ENCODE measurements at places on chromosomes 7 and 10. TPM values are rescaled to one million over a fixed set of nuclear protein-coding genes. Genes with fewer than 3 reads are reported as not detected.
A peak's percentile ranks its signal among the peaks of the same experiment; 100 is the strongest.

PNLIPRP1 gene
- total RNA-seq, result not detected

DNA sequence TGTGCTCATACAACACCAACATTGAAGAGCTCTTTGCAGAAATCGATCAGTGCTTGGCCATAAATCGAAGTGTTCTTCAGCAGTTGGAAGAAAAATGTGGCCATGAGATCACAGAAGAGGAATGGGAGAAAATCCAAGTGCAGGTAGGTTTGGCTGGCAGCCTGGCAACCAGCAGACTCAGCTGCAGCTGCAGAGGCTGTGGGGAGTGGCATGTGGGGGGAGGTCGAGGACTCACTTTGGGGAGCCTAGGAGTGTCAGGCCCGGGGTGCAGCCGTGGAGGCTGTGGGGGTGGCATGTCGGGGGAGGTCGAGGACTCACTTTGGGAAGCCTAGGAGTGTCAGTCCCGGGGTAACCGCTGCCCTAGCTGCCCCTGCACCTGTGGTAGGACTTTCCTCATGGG is 35.1 kb downstream of the RNF32 start:
- H3K36me3 ChIP-seq, result peaks cover 42% of the 10 kb centered on the region
- H3K27ac ChIP-seq, result no peak overlapping the region
- no peak overlapping the region for H3K4me3 ChIP-seq
- no peak for DNase-seq
- H3K27me3 ChIP-seq, result no peaks in the 10 kb centered on the region

DNA sequence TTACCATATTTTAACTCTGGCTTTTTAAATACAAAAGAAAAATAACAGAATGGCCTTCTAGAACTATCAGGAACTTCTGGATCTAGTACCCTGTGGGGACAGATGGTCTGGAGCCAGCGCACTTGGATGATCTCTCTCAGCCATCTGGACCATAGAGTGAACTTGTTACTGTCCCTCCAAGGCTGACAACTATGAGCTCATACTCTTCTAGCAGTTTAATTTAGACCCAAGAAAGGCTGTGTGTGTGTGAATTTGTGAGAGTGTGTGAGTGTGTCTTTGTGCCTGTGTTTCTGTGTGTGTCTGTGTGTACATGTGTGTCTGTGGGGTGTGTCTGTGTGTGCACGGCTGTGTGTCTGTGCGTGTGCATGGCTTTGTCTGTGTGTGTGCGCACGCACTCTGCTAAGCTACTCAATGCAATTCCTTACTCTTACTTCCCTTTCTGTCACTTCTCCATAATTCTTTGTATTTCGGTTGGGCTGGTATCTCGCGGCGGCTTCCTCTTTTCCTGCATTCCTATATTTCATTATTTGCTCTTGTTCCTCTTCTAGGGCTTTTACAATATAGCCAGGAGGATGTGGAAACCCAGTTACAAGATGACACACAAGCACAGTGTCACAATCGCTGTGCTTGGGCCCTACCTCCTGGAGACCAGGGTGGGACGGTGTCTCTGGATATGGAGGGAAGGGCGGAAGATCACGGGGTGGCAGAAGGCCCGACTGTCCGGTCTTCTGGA is 51.9 kb downstream of the IKZF1 start:
- no peak for DNase-seq
- no peak overlapping the region for H3K4me3 ChIP-seq
- peak overlapping the region; percentile 96 for H3K27ac ChIP-seq
- H3K27me3 ChIP-seq, result no peaks in the 10 kb centered on the region
- H3K36me3 ChIP-seq, result peaks cover 86% of the 10 kb centered on the region
- peaks cover 95% of the 10 kb centered on the region for H3K4me1 ChIP-seq

DNA sequence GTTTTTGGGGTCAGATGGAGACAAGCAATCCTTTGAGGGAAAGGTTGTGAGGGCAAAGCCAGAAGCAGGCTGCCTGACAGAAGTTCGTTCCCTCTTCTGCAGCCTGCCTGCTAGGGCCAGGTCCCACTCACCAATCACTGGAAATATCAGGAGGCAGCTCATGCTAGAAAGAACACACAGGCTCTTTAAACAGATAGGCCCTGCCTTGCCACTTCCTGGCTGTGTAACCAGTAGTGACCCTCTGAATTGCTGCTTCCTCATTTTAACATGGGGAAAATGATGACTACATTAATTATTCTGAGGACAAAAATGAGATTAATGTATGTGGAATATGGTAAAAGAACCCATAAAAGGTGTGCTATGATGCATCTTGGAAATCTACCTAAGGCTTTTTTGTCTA is 50.5 kb upstream of the MRLN start:
- no peak overlapping the region for H3K27ac ChIP-seq
- H3K4me3 ChIP-seq, result no peak overlapping the region
- DNase-seq, result no peak

GRCh38 chr10:114431414-114432135 is 27.3 kb upstream of the AFAP1L2 start:
- H3K27me3 ChIP-seq, result no peaks in the 10 kb centered on the region
- DNase-seq, result no peak
- no peaks in the 10 kb centered on the region for H3K4me1 ChIP-seq
- H3K27ac ChIP-seq, result no peak overlapping the region

- no peaks in the 10 kb centered on the region for H3K4me1 ChIP-seq
- H3K4me3 ChIP-seq, result no peak overlapping the region
- DNase-seq, result no peak
- no peak overlapping the region for H3K27ac ChIP-seq
- no peaks in the 10 kb centered on the region for H3K36me3 ChIP-seq
These were observed 25.6 kb downstream of the YKT6 start for GRCh38 chr7:44226396-44226753.

- H3K4me1 ChIP-seq, result no peaks in the 10 kb centered on the region
- no peak for DNase-seq
- no peaks in the 10 kb centered on the region for H3K27me3 ChIP-seq
- no peak overlapping the region for H3K4me3 ChIP-seq
- H3K27ac ChIP-seq, result no peak overlapping the region
These were observed 193.5 kb downstream of the CFTR start for GRCh38 chr7:117673367-117673766.
